Bone marrow (tissue), 2 donors: ENCODE measurements at places on chromosomes 7 and 10.

DNA sequence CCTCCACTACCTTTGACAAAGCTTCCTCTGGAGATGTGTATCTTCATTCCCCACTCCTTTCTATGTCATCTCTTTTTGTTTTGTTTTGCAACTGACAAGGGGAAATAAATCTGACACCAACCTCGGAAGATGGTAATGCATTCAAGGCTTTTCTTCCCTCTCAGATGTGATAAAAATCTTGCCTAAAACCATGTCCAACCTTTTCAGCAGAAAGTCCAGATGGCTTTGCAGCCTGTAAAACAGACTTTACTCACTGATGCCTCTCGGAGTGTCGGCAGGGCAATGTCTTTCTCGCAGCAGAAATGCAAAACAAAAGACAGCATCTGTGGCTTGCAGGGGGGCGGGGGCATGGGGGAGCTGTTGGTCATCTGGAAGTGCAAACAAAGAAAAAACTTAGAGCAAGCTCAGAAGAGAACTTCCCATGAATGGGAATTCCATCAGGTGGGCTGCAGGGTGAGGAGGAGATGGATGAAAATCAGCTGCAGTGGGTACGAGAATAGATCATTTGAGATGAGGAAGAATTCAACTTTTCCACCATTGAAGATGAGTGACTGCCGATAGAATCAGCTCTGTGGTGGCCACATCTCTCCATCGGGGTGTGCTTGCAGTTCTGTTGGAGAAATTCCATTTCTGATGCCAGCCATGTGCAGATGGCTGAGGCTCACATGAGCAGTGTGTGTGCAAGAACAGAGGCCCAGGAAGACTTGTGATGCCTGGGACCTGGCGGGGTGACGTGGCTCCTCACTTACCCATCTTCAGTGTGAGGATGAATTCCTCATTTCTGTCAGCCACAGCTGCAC, 237.7 kb downstream of the WDR37 start:
- DNase-seq, result no peak

DNA sequence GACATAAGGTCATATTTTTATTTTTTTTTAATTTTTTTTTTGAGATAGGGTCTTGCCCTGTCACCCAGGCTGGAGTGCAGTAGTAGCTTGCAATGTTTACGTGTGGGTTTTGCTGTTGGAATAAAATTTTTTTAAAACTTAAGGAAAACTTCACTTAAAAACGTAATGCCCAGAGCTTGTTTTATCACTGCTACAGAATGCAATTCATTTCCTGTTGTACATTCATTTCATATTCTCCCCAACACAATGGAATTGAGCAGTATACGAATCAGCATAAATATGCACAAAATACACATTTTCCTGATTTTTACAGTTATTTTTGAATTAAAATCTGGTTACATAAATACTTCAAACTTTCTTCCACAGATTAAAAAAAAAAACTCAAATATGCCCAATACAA, 40.3 kb downstream of the RSU1 start:
- no peak for DNase-seq

DNA sequence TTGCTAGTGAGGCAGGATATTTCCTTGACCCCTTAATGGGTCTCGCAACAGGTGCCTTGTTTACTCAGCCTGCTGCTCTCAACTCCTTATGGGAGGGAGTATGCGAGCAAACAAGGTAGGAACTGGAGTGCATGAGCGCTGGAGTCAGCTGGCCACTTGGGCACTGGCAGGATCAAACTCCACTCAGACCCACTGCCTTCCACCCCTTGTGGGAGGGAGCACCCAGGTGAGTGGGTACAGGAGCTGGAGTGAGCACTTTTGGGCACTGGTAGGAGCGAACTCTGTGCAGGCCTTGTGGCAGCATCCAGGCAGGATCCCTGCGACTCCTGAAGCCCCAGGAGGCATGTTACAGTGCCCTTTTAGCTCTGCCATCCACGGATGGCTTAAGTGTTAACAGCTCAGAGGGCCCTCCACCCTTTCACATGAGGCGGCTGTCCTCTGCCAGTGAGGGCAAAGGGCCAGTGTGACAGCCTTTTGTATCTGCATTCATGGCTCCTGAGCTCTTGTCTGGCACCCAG, 123.2 kb downstream of the ST7 start:
- DNase-seq, result no peak

- no peak for DNase-seq
Observed at GRCh38 chr7:80288175-80289122, 153.8 kb downstream of the GNAI1 start.

- DNase-seq, result no peak
Observed at GRCh38 chr10:106226828-106227227, 937.7 kb downstream of the SORCS1 start.

DNA sequence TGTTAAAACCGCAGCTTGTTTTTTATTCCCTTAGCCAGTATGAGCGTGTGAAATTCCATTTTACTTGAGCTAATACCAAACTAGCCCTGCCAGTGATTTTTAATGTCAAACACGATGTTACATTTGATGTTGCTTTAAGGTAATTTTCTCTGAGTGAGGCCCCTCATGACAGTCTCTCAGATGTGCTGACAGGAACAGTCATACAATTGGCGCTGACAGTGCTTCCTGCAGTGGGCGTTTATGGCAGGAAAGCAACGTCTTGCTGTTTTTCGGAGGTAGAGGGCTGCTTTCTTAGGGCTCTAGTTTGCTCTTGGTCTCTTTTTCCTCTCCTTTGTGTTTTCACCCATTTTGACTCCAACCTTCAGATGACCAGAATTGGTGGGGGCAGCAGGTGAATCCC, 19.3 kb downstream of the PON1 start:
- no peak for DNase-seq

- DNase-seq, result no peak
Observed at GRCh38 chr7:70571403-70571934, 560.5 kb upstream of the GALNT17 start.

GRCh38 chr7:131640686-131641085, 84.3 kb upstream of the PODXL start:
- no peak for DNase-seq

DNA sequence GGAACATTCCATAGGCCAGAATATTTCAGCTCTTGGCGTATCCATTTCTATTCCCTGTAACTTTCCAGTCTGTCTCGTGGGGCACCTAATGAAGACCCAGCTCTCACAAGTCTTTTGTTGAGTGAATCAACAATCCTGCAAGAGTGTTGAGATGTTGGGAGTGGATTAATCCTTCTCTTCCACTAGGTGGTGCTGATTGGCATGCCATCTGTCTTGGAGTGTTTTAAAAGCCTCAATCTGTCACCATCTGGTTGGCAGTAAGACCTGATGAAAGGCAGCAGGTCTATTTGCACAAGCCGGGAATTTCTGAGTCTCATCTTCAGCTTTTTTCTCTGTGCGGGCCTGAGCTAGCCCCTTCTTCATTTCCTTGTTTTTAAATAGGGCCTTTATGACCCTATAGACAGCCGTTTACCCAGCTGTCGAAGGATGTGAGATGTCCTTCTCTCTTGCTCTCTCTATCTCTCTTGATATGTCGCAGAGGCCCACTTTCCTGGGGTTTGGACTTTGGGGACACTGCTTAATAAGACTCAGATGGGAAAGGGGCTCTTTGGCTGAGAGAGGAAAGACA, 180.5 kb downstream of the ZNF365 start:
- no peak for DNase-seq

- no peak for DNase-seq
Observed at GRCh38 chr10:124949543-124949942, 7.6 kb downstream of the ZRANB1 start.

GRCh38 chr10:23478570-23478969, 39.7 kb downstream of the OTUD1 start:
- DNase-seq, result no peak

GRCh38 chr7:107660381-107661080, at the start of gene SLC26A4:
TSS of gene SLC26A4 (plus strand) at chr7:107660828. CDS start at chr7:107661642, 814 bp downstream.
- no peak for DNase-seq

- DNase-seq, result no peak
Observed at GRCh38 chr7:34061149-34061548, 155.8 kb downstream of the BMPER start.

GRCh38 chr7:27183682-27184336, 1.2 kb downstream of the HOXA11 start:
- DNase-seq, result no peak

DNA sequence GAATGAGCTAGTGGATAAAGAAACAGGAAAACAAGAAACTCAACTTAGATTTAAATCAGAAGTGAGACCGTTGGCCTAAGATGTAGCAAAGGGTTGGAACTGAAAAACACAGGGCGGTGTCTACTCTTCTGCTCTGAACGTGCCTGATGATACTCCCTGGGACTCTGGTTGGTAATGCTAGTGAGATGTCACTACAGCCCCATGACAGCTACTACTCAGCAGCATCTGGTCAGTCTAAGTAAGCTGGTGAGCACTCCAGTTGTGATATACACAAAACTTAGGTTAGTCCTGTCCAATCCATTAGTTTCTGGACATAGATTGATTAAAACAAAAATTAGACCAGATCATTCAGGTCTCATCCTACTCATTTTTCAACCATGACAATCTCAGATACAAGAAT, 15.4 kb downstream of the MYPN start:
- no peak for DNase-seq

DNA sequence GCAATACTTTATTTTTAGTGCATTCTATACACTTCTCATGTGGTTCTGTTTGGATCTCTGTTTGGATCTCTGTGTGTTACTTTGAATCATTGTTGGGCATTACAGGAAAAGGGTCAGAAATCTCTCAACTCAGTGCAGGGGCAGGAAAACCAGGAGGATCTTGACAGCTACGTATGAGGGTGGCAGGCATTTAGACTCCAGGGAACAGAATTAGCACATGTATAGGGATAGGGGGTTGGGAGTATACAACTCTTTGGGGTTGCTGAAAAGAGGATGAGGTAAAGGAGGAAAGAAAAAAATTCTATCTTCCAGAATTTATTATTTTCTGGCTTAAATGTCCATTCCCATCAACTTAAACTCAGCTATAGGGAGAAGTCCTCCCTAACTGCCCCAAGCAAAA, 59.4 kb upstream of the MKI67 start:
- DNase-seq, result no peak
